ENCODE measurements at places on chromosomes 6 and 20.

GRCh38 chr6:109372130-109372529 lies 10.1 kb downstream of the CD164 start:
- no peak for DNase-seq

DNA sequence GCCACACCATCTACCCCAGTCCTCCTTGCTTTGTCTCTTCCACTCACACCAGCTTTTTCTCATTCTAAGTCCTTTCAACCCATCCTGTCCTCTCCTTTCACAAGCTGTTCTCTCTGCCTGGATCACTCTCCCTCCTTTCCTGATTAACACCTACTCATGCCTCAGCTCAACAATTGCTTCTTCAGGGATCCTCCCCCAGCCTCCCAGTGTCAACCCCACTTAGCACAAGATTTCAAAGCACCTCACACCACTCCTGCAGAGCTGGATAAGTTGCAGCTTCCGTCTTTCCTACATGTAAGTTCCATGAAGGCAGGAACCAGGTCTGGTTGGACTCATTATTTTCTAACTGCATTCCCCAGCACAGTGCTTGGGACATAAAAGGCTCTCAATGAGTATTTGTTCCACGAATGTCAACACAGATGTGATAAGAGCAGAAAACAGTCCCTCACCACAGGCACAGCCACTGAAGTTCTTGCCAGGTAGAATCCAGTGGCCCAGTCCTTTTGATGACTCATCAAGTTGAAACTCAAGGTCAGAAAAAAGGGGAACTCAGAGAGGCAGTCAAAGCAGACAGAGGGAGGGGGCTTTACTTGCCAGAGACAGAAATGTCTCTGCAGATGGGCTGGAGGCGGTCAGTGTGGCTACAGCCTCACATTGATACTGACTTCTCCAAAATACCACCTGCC lies 193.4 kb upstream of the PRDM1 start:
- DNase-seq: peak; percentile 52

- no peak for DNase-seq
These were observed 387.6 kb downstream of the CDC5L start for GRCh38 chr6:44775121-44775520.

DNA sequence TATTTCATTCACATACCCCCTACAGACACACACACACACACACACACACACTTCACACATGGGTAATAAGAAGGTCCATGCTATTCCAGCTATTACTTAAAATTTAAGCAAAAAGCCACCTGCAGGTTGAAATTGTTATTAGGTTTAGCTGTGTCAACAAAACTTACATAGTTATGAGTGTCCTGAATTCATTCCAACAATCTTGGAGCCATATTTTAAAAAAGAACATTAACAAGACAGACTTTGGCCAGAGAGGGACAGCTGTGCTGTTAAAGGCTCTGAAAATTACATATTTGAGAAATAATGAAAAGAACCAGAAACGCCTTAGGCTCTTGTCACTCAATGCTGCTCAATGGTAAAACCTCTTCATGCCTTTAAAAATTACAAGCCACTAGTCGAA lies 455.3 kb downstream of the EPM2A start:
- no peak for DNase-seq

DNA sequence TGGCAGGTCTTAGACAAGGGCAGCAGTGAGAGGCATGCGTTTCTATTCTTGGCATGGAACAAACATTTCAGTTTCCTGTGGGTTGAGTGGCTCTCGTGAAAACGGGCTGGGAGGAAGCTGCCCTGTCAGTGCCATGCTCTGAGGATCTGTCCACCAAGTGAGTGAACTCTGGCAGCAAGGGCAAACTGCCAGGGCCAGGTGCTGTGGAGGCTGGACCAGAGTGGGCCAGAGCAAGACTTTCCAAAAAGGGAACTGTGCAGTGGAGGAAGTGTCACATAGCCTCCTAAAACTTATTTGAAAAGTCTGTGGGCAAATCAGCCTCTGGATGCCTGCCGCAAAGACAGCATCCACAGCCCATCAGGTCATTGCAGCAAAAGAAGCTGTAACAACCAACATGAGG lies 44.2 kb upstream of the TAB2 start:
- DNase-seq: no peak

DNA sequence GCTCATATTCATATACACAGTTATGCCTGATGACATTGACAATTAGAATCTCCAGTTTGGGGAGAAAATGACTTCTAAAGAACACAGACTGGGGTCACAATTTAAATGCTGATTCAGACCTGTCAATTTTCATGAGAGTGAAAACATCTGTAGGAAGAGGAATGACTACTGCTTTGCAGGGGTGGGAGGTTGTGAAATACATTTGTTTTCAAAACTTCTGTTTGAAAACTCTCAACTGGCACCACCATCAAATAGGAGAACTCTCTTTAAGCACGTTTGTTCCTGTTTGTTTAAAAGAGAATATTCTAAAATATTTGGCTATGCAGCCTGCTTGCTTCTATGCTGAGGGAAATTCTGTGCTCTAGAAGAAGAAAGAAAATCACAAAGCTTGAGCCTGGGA lies 50.8 kb upstream of the ADGRF5 start:
- DNase-seq: no peak

DNA sequence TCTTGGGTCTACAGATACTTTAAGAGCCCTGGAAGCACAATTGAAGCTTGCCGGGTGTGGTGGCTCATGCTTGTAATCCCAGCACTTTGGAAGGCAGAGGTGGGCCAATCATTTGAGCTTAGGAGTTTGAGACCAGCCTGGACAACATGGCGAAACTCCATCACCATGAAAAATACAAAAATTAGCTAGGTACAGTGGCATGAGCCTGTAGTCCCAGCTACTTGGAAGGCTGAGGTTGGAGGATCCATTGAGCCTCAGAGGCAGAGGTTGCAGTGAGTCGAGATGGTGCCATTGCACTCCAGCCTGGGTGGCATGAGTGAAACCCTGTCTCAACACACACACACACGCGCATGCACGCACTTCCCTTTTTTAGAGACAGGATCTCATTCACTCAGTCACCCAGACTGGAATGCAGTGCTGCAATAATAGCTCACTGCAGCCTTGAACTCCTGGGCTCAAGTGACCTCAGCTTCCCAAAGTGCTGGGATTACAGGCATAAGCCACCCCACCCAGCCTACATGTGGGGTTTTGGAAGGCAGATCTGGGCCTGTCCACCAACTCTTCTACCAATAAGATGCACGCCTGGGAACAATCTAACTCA lies 182.5 kb upstream of the JARID2 start:
- DNase-seq: no peak

GRCh38 chr20:24732599-24732998 lies 216.5 kb upstream of the CST7 start:
- DNase-seq: no peak

GRCh38 chr20:1909097-1909496 lies 13.9 kb downstream of the SIRPA start:
- DNase-seq: no peak

DNA sequence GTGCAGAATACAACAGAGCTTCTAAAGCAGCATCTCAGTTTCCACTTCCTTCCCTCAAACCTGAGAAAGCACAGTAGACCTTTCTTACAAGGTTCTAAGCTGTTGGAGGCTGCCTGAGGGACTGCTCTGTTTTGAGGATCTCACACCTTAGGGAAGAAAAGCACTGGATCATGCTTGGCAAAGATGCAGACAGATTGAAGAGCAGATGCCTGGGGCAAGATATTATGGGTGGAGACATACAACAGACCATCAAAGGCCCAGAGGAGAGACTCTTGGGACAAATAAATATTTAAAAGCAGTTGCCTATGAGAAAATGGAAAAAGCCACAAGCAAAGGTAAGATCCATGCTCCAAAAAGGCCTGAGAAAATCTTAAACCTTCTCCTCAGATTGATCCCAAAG lies 6.2 kb downstream of the ZNF337 start:
- DNase-seq: no peak

DNA sequence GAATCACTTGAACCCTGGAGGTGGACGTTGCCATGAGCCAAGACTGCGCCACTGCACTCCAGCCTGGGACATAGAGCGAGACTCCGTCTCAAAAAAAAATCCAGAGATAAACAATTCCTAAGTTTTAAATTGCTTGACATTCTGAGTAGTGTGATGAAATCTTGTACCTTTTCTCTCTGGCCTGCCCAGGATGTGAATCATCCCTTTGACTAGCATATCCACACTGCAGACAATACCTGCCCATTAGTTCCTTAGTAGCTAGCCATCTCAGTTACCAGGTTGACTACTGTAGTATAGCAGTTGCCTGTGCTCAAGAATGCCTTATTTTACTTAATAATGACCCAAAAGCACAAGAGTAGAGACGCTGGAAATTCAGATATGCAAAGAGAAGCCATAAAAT lies 2.8 kb downstream of the ZFP57 start:
- peak; percentile 71 for DNase-seq

GRCh38 chr6:153966001-153966400 lies 73.0 kb upstream of the OPRM1 start:
- DNase-seq: no peak

DNA sequence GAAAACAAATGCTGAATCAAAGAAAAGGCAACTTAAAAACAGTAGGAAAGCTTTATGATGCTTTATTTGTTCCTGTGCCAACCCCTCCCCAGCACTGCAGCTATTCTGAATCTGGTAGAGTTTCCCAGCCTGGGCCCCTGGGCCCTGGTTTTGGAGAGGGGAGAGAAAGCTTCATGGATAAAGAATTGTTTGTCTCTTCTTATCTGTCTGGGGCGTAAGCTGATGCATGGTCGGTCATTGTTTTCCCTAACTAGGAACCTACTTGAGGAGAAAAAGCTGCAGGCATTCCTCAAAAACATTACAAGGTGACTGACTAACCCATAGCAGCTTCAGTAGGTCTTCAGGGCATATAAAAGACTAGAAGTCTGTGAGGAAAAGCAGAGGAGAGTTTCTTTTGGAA lies 758.1 kb upstream of the EPHA7 start:
- no peak for DNase-seq

DNA sequence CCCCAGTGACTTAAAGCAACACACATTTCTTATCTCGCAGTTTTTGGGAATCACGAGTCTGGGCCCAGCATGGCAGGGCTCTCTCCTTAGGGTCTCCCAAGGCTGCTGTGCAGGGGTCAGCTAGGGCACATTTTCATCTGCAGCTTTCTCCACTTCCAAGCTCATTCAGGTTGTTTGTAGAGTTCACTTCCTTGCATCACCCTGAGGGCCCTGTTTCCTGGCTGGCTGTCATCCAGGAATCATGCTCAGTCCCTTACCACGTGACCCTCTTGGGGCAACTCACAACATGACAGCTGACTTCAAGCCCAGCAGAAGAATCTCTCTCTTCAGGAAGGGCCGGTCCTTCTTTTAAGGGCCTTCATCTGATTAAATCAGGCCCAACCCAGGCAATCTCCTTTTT lies 21.3 kb downstream of the SNAP25 start:
- DNase-seq: peak; percentile 94

GRCh38 chr6:43996618-43997344 lies 130.5 kb downstream of the MRPL14 start:
- DNase-seq: no peak

DNA sequence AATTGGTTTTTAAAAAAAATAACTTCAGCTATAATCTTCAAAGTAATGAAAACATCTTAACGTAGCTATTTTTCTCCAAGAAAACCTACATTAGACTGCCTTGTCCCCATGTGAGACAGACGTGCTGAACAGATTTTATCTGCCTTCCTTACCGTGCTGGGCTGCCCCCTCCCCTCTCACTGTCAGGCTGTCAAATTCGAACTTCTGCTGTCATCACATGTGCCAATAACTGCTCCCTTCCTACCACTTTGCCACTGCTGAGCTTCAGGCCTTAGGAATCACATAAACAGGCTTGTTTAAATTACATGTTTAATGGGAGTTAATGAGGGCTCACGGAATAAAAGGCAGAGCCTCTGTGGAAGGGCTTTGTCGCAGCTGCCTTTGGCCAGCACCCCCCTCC lies 77.0 kb upstream of the NHSL1 start:
- DNase-seq: no peak

DNA sequence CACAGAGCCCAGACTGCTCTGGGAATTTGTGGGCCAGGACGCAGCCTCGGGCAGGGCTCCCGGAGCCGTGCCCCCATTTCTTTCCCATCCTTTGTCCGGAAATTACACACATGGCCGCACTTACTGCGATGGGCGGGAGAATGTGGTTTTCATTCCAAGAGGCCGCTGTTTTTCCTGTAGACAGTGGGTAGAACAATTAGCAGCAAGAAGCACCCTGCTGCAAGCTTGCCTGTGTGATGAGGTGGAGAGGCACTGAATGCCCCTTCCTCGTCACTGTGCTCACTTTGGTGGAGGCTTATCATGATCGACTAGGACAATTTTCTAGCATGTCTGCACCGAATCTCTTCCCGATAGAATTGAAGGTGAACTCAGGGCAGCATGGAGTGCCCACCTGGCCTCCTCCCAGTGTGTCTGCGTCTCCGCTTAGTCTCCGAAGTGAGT lies 102.8 kb downstream of the DACT2 start:
- DNase-seq: no peak

DNA sequence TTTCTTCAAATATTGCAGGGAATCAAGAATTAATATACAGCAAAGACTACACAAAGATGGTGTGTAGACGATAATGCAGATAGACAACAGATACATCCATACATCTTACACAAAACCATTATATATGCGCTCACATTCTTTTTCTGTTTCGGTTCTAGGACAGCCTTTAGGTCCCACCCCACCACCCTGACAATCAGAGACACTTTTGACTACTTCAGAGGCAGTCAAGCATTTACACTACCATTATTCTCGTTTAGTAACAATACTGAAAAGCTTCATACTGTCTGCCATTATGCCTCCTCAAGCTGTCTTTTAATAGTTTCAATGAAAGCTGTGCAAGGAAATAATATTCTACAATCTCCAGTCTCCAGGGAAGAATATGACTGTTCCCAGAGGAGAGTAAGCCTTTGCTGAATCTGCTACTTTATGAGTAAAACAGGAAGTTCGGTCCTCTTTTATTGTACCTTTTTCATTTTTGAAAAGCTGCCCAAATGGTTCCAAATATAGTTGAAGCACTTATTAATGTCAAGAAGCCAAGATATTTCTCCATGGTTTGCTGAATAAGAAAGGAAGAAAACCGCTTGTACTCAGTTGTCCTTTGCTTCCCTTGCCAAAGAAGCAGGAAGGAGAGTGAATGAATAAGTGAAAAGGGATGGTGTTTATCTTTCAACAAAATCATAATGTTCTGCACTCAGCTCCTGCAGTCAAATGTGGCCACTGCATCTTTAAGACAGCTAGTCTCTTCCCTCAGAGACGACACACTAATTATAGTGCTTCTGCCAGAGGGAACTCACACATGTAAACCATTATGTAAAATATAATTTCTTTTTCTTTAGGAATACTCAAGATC lies 468.3 kb downstream of the CDC5L start:
- DNase-seq: no peak

GRCh38 chr6:35224720-35225119 lies 11.0 kb downstream of the SCUBE3 start:
- no peak for DNase-seq

- DNase-seq: no peak
These were observed 79.9 kb downstream of the FNDC1 start for GRCh38 chr6:159249128-159249527.

GRCh38 chr6:157221049-157221816 lies 102.1 kb downstream of the TMEM242 start:
- DNase-seq: peak; percentile 94
